ENCODE measurements at places on chromosomes 11 and 22.

- peak; percentile 66 for DNase-seq
These were observed 9.9 kb downstream of the NARS2 start for GRCh38 chr11:78564490-78565467.

DNA sequence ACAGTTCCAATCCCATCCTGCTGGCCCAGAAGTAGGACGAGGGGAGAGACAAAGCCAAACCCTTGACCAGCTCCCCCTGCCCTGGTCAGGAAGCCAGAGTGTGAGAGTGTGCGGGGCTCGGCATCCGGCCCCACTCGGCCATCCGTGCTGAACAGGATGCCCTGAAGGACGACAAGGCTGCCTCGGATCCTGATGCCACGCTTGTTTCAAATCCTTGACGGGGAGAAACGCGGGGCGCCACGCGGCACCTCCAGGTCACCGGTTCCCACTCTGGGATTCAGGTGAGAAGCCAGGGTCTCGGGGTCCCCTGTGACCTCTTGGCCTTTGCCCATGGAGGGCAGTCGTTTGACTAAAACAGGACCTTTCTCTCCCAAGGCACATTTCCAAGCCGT is 167.8 kb downstream of the BRD1 start:
- DNase-seq = no peak

DNA sequence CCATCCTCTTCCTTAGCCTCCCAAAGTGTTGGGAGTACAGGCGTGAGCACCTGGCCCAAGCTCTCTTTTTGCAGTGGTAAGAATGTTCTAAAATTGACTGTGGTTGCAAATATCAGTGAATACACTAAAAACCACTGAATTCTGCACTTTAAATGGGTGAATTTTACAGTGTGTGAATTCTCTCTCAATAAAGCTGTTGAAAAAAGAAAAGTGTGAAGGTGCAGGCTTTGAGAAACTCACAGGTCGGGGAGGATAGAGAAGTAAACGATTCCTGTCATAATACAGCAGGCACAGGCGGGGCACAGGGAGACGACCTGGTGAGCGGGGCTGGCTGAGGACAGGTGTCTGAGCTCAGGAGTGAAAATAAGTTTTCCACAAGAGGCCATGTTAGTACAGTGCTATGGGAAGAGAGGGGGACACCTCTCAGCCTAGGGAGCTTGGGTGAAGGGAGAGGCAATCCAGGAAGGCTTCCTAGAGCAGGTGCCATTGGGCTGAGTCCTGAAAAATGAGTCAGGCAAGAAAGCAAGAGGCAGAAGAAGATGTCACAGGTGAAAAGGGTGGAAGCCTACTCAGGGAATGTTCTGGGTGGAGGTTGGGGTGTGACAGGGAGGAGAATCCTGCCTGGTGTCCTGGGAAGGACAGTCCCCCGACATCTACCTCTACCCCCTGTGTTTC is 26.1 kb downstream of the LIF start:
- DNase-seq = no peak

- DNase-seq = no peak
These were observed 38.9 kb downstream of the CTTN start for GRCh38 chr11:70437111-70437784.

GRCh38 chr11:91299980-91300379 is 924.6 kb upstream of the FAT3 start:
- no peak for DNase-seq

DNA sequence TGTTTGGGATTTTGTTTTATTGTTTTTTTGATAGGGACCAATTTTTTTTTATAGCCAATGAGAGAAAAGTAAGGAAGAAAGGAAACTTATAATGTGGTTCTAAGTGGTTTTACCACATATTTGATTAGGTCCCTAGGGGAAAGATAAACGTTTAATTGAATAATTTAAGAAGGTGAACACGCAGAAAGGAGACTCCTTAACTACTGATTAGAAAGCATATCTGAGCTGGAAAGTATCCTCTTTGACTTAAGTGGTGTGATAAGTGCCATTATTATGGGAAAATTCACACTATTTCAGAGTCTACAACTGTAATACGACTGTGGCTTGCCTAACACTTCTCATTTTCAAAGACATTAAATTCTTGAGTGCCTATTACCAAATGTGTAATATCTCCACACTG is 106.5 kb upstream of the GRAMD1B start:
- DNase-seq = no peak

DNA sequence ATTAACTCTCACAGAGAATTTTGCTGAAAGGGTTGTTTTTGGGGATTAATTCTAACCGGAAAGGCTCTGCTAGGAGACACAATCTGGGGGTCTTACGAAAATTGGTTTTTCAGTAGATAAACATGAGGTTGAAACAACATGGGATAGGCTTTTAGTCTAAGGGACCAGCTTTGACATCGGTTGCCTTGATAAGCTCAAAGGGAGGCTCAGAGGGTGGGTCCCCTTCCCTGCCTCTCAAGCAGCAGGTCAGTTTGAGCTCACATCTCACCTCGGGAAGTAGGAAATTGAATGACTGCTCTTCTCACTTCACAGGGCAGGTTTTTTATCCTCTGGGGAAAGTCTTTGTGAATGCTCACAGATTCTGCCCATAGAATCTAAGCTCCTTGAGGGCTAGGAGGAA is 70.2 kb upstream of the KIRREL3 start:
- no peak for DNase-seq

- DNase-seq = no peak
These were observed 81.5 kb downstream of the WT1 start for GRCh38 chr11:32353884-32354283.

DNA sequence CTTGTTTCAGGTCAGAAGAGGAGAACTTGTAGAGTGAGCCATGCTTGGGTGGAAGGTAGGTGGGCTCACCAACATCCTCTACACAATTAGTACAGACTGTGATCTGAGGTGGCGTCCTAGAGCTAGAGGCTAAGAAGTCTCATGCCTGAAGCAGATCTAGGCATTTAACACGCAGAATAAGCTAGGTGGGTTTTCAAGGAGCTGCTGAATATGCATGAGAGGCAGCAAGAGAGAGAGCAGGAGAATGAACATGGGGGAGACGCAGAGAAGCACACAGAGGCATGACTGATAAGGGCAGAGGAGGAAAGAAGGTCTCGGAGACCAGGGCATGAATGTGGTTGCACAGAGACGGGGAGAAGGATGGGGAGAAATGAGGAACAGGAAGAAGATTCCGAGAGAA is 36.8 kb upstream of the JAM3 start:
- DNase-seq = no peak

GRCh38 chr11:38693306-38693705 is 2095.3 kb upstream of the RAG2 start:
- no peak for DNase-seq

Data from NCI-H446 (cell line).